ENCODE measurements at places on chromosomes 13 and 19.

- no peak for DNase-seq
Observed at GRCh38 chr19:13978351-13979243, 26.3 kb downstream of the DCAF15 start.

GRCh38 chr13:51804295-51805172 is 571 bp upstream of the DHRS12 start:
- DNase-seq, result no peak

DNA sequence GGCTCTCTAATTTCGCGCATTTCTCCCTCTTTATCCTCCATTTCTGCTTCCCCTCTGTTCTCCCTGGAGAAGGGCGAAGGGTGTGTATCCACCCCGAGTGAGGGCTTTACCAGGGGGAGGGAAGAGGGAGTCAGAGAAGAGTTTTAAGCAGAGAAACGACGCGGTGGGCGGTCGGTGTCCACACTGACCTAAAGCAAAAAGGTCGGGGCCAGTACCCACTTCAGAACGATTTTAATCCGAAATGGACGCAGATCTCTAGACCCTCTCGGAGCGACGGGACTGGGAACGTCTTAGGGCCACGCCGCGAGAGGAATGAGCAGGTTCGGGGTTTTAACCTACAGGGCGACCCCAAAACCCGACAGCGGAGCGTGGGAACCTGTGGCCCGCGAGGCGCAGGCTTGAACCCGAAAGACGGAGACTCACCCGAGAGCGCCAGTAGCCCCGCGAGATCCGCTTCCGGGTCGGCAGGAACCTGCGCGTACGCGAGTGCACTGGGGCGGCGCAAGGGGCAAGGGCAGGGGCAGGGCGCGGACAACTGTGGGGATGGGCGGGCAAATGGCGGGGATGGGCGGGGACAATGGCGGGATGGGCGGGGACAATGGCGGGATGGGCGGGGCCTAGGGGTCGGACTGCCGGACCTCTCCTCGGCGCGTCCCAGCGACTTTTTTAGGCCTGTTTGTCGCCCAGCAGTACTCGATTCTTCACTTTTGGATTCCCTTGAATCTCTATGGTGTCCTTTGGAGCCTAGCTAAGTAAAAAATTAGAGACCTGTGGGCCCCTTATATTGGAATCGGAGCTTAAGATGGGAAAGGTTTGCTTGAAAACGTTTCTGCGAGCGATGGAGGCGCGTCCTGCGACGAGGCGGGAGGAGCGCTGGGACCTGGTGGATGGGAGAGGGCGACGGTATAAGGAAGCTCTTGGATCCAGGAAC is at the start of gene ZNF677:
TSS of gene ZNF677 (minus strand) at position 463 of the 931 bp plus-strand sequence. CDS start 3,323 bp downstream, outside the sequence.
- DNase-seq, result peak; percentile 65

GRCh38 chr19:11798391-11799330 is at the start of gene ZNF491:
ZNF491 (plus strand) TSS chr19:11798523; CDS start chr19:11805954, 7,431 bp downstream.
- DNase-seq, result peak; percentile 54

DNA sequence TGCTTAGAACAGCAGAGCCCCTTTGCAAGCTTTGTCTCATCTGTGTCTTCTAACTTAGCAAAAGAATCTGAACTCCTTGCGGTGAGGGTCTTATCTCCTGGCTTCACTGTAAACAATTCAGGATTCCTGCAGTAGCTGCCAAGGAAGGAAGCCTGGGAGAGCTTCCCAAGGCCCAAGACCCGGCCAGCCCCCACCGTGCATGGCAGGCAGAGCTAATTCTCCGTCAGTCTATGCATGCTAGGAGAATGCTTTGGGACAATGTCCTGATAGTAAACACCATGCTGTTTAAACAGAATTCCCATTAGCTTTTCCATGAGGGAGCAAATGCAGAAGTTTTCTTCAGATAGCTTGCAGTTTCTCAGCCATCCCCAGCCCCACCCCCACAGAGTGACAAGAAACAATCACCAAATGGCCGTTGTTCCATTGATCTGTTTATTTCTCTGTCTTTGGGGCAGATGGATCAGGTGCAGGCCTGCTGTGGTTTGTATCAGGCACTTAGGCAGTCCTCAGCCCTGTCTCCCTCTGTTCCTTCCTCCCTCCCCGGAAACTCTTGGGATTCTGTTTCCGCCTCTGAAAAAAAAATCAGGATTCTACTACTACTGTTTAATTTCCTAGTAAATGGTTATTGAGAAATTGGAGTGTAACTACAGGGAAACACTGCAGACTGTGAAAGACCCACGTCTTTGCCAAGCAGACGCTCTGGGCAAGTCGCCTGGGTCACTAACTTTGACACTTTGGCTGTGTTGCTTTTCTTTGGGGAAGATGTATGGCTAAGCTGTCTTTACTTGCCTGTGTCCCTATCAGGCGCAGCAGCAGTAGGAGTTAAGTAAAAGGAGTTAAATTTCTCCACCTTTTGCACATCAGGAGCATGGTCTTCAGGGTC is 40.7 kb upstream of the SPATA13 start:
- no peak for DNase-seq

- DNase-seq, result peak; percentile 68
Observed at GRCh38 chr19:48362716-48363499, 832 bp downstream of the TMEM143 start.

GRCh38 chr19:47005873-47006272 is 13.8 kb upstream of the NPAS1 start:
- DNase-seq, result no peak

DNA sequence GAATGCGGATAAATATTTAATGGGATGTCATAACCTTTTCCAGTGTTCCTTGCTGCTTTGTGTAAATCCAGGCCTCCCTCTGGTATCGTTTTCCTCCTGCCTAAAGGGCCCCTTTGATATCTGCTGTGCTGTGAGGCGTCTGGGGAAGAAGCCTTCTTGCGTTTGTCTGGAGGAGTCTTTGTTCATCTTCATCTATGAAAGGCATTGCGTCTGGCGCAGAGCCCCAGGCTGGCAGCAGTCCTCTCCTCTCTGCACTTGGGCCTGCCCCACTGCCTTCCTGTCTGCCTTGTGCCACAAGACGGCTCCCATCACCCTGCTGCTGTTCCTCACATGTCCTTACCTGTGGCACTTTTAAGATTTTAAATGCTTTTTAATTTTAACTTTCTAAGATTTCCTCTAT is 9.8 kb downstream of the PROZ start:
- DNase-seq, result no peak

DNA sequence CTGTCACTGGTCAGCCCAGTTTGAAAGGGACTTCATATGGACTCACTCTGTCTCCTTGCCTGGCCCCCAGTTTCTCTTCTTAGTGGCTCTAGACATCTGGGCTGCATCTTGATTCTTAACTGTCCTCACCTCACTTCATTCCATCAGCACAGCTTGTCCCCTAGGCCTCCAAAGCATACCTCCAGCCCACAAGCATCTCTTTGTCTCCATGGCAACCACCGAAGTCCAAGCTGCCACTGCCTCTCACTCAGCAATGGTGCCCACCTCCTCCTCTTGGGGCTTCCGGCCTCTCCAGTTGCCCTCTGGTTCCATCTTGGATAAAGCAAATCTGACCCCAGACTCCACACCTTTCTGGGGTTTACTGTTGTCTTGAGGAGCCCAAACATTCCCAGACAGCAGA is 9.9 kb upstream of the KLHL26 start:
- DNase-seq, result no peak

GRCh38 chr19:3186160-3186688 is 494 bp downstream of the NCLN start:
- DNase-seq, result no peak

GRCh38 chr19:39084732-39085080 is 538 bp downstream of the ACP7 start:
- no peak for DNase-seq

DNA sequence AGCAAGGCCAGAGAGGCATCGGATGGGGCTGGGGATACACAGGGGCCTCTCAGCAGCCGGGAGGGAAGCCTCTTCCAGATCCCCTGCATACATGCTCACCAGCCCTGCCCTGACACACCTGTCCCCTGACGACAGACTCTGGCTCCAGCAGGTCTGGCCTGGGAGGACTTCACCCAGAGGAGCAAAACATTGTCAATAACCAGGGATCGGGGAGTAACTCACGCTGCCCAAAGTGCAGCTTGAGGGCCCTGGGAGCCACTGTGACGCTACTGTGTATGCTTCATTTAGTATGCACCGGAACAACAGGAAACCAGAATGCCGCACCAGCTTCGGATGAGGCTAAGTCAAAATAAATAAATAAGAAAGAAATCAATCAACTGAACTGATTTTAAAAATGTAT is 12.4 kb upstream of the CD22 start:
- DNase-seq, result no peak

All from activated CD8-positive, alpha-beta memory T cell treated with anti-CD3 and anti-CD28 coated beads for 1 hour (primary cell).